ENCODE measurements at places on chromosomes 1 and 21.

GRCh38 chr1:205440476-205441317, 15.1 kb downstream of the BLACAT1 start:
- DNase-seq, result peak; percentile 65

- DNase-seq, result no peak
These were observed 11.2 kb downstream of the URB1 start for GRCh38 chr21:32381571-32381970.

- no peak for DNase-seq
These were observed 740 bp downstream of the DSTYK start for GRCh38 chr1:205210756-205211168.

DNA sequence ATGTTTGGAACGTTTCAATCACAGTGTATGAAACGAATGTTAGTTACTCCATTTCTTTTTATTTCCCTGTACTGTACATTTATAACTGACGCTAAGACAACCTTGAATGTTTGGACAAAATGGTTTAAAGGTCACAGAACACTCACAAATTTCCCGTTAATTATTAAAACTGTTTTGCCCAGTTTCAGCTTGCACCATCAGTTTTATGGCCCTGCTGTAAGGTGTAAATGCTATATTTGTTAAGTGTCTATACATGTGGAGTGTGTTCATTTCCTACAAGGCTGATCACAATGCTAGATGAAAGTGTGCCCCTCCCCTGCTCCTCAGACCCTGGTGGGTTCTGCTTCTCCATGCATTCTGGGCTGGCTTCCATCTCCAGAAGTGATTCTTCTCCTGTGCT, 57.9 kb upstream of the ETS2 start:
- DNase-seq, result no peak

GRCh38 chr1:215517441-215517891, 49.6 kb upstream of the KCTD3 start:
- no peak for DNase-seq

DNA sequence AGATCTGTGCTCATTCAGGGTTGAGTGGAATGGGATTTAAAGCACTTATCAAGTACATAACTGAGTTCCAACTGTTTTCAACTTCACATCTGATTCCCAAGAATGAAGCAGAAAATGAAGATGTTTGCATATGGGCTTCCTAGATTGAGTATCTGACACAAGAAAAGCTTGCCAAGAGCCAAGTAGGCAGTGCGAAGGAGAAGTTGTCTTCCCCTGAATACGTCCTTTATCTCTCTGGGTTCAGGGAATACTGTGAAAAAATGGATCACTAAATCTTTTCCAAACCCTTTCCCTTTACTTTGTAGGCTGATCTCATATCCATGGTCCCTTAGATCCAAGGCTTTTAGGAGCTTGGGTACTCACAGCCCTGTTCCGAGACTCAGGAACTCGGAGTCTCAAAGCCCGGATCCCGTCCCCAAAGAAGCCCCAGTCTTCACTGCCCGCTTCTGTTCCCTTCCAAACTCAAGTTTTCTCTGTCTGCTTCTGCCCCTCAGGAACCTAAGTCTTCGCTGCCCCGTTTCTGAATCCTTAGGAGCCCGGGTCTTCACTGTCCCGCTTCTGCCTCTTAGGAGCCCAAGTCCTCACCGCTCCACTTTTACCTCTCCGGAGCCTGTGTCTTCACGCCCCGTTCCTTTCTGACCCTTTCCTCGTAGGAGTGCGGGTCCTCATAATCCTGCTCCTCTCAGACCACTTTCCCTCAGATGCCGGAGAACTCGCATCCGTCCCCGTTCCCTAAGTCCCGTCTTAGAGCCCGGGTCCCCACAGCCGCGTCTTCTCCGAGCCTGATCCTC, 616 bp downstream of the TAF12 start:
- peak; percentile 70 for DNase-seq

- DNase-seq, result peak; percentile 16
These were observed 4.3 kb downstream of the INTS7 start for GRCh38 chr1:212030936-212031528.

DNA sequence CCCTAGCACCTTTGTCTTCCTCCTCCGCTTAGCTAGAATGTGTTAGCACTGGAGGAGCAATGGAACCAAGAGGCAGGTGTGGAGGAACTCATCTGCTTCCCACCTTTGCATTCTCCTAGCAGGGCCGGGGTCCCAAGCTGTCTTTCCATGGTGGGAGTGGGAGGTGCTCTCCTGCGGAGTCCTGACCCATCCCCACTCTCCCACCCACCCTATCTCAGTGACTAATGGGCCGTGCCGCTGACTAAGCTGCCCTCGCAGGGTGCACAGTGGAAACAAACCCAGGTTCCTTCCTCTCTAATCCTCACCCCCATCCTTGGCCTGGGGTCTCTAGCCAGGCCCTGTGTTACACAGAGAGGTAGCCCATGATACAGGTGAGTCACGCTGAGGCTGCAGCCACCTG, 177.5 kb downstream of the HIVEP3 start:
- no peak for DNase-seq

- no peak for DNase-seq
These were observed 15.1 kb upstream of the HEATR1 start for GRCh38 chr1:236619398-236619797.

GRCh38 chr1:51297401-51298321, 32.7 kb downstream of the TTC39A start:
- DNase-seq, result no peak

- DNase-seq, result no peak
These were observed 29.9 kb downstream of the ACTN2 start for GRCh38 chr1:236716160-236716559.

DNA sequence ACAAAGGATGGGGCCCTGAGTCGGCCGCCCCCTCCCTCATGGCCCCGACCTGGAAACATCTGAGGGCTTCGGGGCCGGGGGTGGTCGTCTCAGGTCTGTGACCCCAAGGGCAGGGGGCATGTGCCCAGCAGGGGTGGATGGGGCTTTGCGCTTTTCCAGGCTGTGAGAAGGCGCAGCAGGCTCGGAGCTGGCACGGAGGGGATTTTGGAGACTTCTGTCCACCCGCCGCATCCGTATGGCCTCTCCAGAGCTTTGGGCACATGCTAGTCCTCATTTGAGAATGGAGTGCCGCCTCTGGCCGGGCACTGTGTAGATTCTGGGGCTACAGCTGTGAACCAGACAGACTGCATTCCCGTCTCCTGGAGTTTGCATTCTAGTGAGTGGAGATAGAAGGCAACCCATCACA, 66.1 kb upstream of the WNT4 start:
- DNase-seq, result no peak

- DNase-seq, result no peak
These were observed 3.2 kb upstream of the GUK1 start for GRCh38 chr1:228136901-228137300.

DNA sequence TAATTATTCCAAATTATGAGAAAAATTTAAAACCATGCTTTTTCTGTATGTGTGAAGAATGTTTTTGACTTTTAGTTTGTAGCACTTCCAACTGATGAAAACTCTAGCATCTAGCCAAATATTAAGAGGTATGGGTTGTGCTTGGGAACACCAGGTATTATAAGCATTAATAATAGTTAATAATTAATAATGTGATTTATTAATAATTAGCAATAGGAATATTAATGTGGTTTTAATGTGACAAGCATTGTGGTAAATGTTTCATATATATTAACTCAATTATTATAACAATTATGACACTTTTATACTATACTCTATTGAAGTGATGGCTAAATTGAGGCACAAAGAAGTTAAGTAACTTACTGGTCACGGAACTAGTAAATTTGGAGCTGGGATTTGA, 7.9 kb downstream of the SLC30A7 start:
- no peak for DNase-seq

- DNase-seq, result no peak
These were observed 31.5 kb upstream of the LHX4 start for GRCh38 chr1:180198611-180199010.

- no peak for DNase-seq
These were observed 15.7 kb downstream of the SERTAD4 start for GRCh38 chr1:210248341-210248740.

DNA sequence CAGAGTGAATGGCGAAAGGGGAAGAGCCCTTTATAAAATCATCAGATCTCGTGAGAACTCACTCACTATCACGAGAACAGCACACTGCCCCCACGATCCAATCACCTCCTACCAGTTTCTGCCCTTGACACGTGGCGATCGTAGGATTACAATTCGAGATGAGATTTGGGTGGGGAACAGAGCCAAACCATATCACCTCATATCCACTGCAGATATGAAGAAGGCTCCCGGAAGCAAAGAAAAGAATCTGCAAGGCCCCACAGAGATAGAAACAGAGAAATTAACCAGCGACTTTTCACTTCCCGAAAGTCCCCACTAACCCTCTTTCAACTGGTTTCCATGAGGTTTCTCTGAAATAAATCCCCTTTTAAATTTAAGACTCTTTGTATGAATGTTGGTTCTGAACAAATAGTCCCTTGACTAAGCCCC, 86.2 kb upstream of the IRF2BP2 start:
- no peak for DNase-seq

- DNase-seq, result no peak
These were observed 38.7 kb downstream of the TRIM67 start for GRCh38 chr1:231200388-231201031.

DNA sequence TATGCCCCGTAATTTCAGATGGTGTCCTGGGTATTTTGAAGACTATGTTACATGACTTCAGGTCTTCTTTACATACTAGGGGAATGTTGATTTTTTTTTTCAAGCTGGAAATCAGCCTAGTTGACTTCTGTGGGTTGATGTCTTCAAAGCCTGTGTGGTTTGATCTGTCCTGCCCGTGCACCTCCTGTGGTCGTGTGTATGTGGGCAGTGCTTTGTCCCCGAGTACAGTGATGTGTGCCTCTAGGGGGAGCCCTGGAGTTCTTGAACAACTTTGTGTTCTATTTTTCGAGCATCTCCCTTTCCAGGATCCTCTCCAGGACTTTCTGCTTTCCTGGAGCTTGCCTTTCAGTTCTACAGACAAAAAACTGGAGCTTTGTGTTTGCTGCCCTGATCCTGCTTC, 28.9 kb downstream of the OBSCN start:
- no peak for DNase-seq

All from Kasumi-1 (cell line).